ENCODE measurements at places on chromosomes 1 and 21. TPM values are rescaled to one million over a fixed set of nuclear protein-coding genes. Genes with fewer than 3 reads are reported as not detected.

- no peak overlapping the region for H3K4me3 ChIP-seq
- H3K27ac ChIP-seq, result no peak overlapping the region
- DNase-seq, result no peak
- no peaks in the 10 kb centered on the region for H3K27me3 ChIP-seq
Observed at GRCh38 chr1:223639331-223639749, 26.2 kb downstream of the CAPN8 start.

GRCh38 chr1:30748098-30748698 lies 9.4 kb downstream of the LAPTM5 start:
- H3K27me3 ChIP-seq, result no peaks in the 10 kb centered on the region
- H3K4me1 ChIP-seq, result peaks cover 80% of the 10 kb centered on the region
- peak overlapping the region; percentile 55 for H3K27ac ChIP-seq
- no peaks in the 10 kb centered on the region for H3K36me3 ChIP-seq
- H3K4me3 ChIP-seq, result no peak overlapping the region

DNA sequence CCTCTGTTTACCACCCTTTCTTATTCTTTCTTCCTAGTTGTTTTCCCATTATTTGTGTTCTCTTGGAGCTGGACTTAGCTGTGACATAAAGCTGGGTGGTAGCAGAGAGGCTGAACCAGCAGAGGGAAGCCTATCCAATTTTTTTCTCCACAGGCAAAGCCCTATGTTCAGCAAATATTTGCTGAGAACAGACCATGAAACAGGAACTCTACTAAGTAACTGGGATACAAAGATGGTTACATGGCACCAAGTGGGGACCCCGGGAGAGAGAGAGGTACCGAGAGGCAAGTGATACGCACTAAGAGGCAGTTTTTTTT lies 6.6 kb downstream of the CFAP141 start:
- DNase-seq, result no peak
- H3K4me3 ChIP-seq, result no peak overlapping the region
- no peaks in the 10 kb centered on the region for H3K4me1 ChIP-seq
- H3K27me3 ChIP-seq, result no peaks in the 10 kb centered on the region

Gene AMY1A
- not detected for total RNA-seq

Gene TEX38
- total RNA-seq, result not detected

Gene PRR9
- total RNA-seq, result not detected

DNA sequence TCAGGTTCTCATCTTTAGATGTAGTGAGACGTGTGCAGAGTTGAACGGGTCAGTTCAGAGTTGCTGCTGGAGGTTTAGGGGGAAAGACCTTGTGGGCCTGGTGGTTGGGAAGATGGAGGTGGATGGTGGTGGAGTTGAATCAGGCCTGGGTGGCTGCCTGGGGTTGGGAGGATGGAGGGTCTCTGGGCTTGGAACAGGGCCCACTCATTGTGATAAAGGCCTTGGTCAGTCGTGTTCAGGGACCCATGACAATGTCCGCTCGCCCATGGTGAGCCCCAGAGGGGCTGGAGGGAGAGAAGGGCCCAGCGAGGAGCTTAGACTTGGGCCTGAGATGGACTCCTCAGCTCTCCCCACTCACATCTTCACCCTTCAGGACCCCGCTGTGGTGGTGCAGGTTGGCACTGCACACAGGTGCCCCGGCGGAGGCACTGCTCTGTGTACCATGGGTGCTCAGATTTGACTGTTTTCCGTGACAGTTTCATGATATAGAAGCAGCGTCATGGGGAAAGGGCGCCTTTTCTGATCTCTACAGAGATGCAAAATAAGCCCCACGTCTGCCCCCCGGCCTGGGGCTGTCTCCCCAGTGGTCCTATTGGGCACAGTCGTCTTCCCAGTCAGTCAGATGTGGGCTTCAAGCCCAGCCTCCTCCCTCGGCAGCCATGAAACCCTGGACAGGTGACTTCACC lies 39.2 kb downstream of the DISP3 start:
- H3K27me3 ChIP-seq, result no peaks in the 10 kb centered on the region
- H3K4me3 ChIP-seq, result no peak overlapping the region
- no peaks in the 10 kb centered on the region for H3K36me3 ChIP-seq
- no peaks in the 10 kb centered on the region for H3K4me1 ChIP-seq
- DNase-seq, result no peak

Gene B3GALT5
- 120 TPM for total RNA-seq

Gene CD2
- 21.9 TPM for total RNA-seq

- peak; percentile 54 for DNase-seq
- H3K4me1 ChIP-seq, result no peaks in the 10 kb centered on the region
- peak overlapping the region; percentile 73 for H3K27ac ChIP-seq
- H3K27me3 ChIP-seq, result no peaks in the 10 kb centered on the region
- peak overlapping the region; percentile 92 for H3K4me3 ChIP-seq
Observed at GRCh38 chr1:220528679-220529501, 954 bp downstream of the MARK1 start.

- no peaks in the 10 kb centered on the region for H3K4me1 ChIP-seq
- no peak overlapping the region for H3K27ac ChIP-seq
- no peaks in the 10 kb centered on the region for H3K36me3 ChIP-seq
Observed at GRCh38 chr1:46061146-46061545, 71.3 kb downstream of the PIK3R3 start.

Gene ZMYND12
- total RNA-seq, result 3.0 TPM

Gene POTED
- not detected for total RNA-seq

GRCh38 chr1:24908591-24909259 lies 21.4 kb downstream of the RUNX3 start:
- no peak overlapping the region for H3K27ac ChIP-seq
- H3K36me3 ChIP-seq, result peaks cover 8% of the 10 kb centered on the region
- peak; percentile 34 for DNase-seq

Gene DISP3
- total RNA-seq, result 1.8 TPM

Gene FCRL6
- not detected for total RNA-seq

GRCh38 chr1:227728892-227729143 lies 6.3 kb downstream of the JMJD4 start:
- H3K4me3 ChIP-seq, result peak overlapping the region; percentile 61
- peak overlapping the region; percentile 34 for H3K27ac ChIP-seq
- no peaks in the 10 kb centered on the region for H3K4me1 ChIP-seq
